ENCODE measurements at places on chromosomes 12 and 14.

DNA sequence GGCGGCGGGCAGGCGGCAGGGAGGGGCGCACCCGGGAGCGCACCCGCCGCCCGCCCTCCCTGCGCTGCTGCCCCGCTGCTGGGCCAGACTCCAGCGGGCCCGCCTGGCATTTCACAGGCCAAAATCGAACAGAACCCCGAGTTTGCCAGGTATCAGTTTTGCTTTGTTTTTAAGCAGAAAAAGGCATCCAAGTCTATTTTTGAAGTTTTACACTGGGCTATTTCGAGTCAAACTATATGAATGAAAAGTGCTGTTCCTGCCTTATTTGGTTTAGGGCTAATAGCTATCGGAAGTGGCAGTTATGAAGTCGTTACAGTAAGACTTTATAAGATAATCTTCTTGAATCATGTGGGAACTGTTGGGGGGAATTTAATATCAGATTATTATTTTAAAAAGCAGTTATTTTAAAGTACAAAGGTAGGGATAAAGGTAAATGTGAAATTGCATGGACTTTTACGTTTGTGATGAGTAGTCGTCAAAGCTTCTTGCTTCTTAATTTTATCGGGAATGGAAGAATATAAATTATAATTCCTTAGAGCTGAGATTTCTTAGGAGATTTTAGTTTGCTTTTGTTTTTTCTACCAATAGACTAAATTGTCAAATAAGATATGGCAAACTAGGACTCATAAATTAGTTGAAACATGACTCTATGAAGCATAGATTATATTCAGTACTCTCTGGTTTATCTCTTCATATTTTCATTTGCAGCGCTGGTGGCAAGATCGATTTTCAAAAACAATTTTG is 1.1 kb downstream of the MSRB3 start:
- H3K36me3 ChIP-seq = no peaks in the 10 kb centered on the region
- DNase-seq = no peak
- H3K27ac ChIP-seq = peak overlapping the region; percentile 84
- H3K4me3 ChIP-seq = peak overlapping the region; percentile 79

- no peak for DNase-seq
- H3K27ac ChIP-seq = no peak overlapping the region
- no peaks in the 10 kb centered on the region for H3K36me3 ChIP-seq
- no peak overlapping the region for H3K4me3 ChIP-seq
These were observed 22.0 kb upstream of the WDR89 start for GRCh38 chr14:63663428-63664341.

DNA sequence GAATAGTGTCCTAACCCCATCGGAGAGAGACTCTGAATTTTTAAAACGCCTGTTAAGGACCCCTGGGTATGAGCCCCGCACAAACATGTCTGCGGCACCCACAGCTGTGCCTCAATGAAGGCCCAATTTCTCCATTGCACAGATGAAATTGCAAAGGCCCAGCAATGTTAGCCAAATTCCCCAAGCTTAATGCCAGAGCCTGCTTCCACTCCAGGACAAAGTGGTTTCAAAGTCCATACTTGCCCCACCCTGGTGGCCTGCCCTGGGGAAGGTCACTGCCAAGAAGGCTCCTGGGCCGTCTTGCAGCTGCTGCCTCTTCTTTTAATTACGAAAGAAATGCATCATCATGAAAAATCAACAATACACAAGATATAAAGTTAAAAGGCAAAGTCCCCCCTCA is 1179.7 kb downstream of the VRK1 start:
- H3K27me3 ChIP-seq = no peaks in the 10 kb centered on the region
- peak overlapping the region; percentile 67 for H3K27ac ChIP-seq
- H3K4me1 ChIP-seq = peaks cover 8% of the 10 kb centered on the region
- no peaks in the 10 kb centered on the region for H3K36me3 ChIP-seq
- peak overlapping the region; percentile 46 for H3K4me3 ChIP-seq

GRCh38 chr14:22070119-22070982 is 396.7 kb upstream of the OR4E1 start:
- no peak for DNase-seq
- H3K36me3 ChIP-seq = no peaks in the 10 kb centered on the region
- H3K4me1 ChIP-seq = no peaks in the 10 kb centered on the region
- H3K4me3 ChIP-seq = peak overlapping the region; percentile 22
- H3K27me3 ChIP-seq = no peaks in the 10 kb centered on the region
- no peak overlapping the region for H3K27ac ChIP-seq

GRCh38 chr12:76920172-76921099 is 41.6 kb upstream of the CSRP2 start:
- no peaks in the 10 kb centered on the region for H3K4me1 ChIP-seq
- DNase-seq = no peak
- no peak overlapping the region for H3K4me3 ChIP-seq
- H3K27ac ChIP-seq = no peak overlapping the region
- no peaks in the 10 kb centered on the region for H3K36me3 ChIP-seq
